ENCODE measurements at places on chromosomes 16 and 17.

- no peak for DNase-seq
Observed at GRCh38 chr16:82138478-82139285, 31.3 kb downstream of the MPHOSPH6 start.

DNA sequence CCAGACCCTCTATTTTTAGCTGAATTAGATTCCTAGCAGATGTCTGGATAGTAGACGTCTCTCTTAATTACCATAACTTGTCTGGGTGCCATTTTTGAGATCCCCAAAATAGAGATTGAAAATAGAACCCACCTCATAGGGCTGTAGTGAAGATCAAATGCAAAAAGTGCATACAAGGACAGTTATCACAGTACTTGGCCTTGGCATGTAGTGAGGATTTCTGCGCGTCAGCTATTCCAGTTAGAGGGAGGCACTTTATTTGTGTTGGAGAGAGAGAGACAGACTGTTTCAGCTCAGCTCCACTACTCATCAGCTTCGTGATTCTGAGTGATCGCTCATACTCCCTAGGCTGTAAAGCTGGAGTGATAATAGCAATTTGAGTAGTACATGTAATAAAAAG lies 59.6 kb upstream of the CDH13 start:
- DNase-seq: no peak

DNA sequence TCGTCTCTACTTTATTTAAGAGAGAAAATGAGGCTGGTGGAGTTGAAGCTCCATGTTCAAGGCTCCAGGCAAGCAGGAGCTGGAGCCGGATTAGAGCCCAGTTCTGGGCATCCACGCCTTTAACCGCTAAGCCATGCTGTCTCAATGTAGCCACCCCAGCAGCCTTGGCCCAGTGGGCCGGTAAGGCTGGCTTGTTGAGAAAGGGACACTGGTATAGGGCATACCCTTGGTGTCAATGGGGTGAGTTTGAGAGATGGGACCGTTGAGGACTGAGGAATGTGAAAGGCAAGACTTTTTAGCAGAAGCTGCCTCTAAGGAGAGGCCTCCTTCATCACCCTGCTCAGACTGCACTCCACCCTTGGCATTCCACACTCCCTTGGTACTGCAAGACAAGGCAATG lies 147.4 kb downstream of the CYLD start:
- no peak for DNase-seq

GRCh38 chr16:8087597-8088289 lies 502.6 kb downstream of the TMEM114 start:
- DNase-seq: no peak

DNA sequence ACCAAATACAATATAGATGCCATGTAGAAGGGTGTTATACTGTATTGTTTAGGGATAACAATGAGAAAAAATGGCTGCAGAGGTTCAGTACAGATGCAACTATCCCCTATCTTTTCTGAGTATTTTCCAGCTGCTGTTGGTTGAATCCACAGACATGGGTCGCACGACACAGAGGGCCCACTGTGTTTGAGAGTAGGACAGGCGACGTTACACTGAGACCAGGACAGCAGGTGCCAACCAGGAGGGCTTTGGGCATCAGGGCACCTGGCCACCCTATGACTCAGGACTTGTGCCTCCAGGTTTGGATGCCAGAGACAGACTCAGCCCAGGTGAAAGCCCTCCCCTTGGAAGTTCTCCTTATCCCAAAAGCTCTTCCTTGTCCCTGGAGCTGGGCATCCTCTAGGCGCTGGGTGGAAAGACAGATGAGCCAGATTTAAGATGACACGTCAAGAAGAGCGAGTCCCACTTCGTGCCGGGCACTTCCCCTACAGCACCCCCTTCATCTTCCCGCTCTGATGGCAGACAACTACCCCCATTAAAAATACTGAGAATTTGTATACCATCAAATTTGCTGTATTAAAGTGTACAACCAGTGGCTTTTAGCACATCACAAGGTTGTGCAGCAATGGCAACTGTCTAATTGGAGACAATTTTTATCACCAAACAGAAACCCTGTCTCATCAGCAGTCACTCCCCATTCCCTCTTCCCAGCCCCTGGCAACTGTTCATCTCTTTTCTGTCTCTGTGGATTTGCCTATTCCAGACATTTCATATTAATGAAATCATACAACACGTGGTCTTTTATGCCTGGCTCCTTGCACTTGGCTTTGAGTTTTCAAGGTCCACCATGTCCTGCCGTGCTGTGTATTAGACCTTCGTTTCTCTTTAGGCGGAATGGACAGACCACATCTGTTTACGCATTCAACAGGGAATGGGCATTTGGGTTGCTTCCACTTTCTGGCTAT lies 30.6 kb downstream of the TNFRSF13B start:
- no peak for DNase-seq

GRCh38 chr17:61510237-61510636 lies 58.0 kb downstream of the TBX4 start:
- no peak for DNase-seq

DNA sequence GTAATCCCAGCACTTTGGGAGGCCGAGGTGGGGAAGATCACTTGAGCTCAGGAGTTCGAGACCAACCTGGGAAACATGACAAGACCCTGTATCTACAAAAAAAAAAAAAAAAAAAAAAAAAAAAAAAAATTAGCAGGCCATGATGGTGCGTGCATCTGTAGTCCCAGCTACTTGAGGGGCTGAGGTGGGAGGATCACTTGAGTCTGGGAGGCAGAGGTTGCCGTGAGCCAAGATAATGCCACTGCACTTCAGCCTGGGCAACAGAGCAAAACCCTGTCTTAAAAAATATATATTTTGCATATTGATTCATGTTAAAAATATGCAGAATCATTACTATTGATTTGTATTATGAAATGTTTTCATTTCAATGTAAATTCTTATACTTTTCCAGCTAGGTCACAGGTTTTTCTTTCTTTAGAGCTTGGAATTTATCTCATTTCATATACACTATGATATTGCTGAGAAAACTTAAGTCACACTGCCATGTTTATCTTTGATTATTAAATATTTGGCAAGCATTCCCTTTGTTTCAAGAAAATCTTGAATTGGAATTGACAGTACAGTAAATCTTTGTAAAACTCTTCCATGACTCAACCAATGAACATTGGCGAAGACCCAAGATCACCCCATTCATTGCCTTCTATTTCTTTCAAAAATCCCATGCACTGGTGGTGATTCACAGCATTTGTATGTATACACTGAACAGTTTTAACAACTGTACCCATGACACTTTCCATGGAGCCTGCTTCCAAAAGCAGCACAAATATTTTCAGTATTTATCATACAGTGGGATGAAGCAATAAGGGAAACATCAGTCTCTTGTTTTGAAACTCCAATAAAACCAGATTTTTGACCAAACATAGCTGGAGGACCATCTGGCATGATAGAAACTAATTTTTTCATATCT lies 83.5 kb upstream of the TNRC6A start:
- no peak for DNase-seq

All from stimulated activated CD4-positive, alpha-beta T cell treated with anti-CD3 and anti-CD28 coated beads, Interleukin-1b, Interleukin-23, amount 100 ng/mL, for 1 hour (primary cell).